Fibroblast of skin of left quadriceps (primary cell): ENCODE measurements at places on chromosomes 7 and 10.

GRCh38 chr10:101375076-101375475 lies 21.1 kb downstream of the BTRC start:
- DNase-seq = no peak

DNA sequence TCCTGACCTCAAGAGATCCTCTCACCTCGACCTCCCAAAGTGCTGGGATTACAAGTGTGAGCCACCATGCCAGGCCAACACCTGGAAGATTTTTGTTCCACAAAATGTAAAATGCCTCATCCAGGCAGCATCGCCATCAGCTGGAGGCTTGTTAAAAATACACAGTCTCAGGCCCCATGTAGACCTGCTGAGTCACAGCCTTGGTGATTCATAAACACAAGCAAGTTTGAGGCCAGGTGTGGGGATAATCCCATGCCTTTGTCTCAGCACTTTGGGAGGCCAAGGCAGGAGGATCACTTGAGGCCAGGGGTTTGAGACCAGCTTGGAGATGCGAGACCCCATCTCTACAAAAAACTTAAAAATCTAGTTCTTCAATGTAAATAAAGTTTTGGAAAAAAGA lies 49.1 kb upstream of the FOXK1 start:
- no peak for DNase-seq

- no peak for DNase-seq
Observed at GRCh38 chr7:112765105-112765504, 25.1 kb downstream of the TMEM168 start.

- DNase-seq = no peak
Observed at GRCh38 chr10:59971915-59972314, 65.6 kb upstream of the CCDC6 start.

DNA sequence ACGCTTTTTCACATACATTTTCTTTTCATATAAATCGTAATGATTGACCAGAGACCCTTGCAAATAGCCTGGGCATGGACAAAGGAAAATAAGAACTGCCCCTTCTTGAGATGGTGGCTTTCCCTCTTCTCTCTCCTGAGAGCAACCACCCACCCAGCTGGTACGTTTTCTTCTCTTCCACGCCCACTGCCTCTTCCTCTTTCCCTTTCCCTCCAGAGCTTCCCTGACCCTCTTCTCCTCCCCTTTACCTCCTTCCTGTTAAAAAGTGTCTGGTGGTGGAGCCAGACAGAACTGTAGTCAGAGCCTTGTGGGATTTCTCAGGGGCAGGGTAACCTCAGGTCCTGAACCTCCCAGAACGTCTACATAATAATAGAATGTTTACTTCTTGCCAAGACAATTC lies 23.2 kb downstream of the GPR141 start:
- no peak for DNase-seq

DNA sequence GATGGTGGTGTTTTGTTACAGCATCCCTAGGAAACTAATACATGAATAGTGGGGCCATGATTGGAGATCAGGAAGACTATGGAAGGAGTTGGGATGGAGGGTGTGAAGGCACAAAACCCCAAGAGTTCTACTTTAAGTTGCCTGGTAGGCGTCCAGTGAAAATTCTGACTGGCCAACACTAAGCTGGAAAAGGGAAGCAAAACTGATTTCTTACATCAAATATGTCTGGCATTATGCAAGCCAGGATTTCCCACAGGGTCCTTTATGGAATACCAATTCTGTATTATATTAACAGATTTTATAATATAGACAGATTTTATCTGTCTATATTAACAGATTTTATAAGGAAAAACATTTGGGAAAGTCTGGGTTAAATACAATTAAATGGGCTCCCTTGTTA lies 16.2 kb downstream of the CPVL start:
- no peak for DNase-seq

DNA sequence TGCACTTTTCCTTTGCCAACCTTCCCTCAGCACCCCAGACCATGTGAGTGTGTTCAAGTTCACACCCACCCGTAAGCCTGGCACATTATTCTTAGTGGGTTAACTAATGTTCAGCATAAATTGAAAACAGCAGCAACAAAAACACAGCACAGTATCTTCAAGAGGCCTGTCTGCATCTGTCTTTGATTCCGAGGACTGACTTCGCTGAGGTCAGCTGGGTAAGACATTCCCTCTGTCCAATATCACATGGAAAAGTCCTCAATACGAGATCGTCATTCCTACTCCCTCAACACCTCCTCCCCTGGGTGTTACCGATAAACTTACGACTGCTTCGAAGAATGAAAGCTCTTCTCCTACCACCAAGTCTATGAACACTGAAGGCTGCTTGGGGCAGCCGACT lies 218.8 kb downstream of the SFMBT2 start:
- DNase-seq = no peak

DNA sequence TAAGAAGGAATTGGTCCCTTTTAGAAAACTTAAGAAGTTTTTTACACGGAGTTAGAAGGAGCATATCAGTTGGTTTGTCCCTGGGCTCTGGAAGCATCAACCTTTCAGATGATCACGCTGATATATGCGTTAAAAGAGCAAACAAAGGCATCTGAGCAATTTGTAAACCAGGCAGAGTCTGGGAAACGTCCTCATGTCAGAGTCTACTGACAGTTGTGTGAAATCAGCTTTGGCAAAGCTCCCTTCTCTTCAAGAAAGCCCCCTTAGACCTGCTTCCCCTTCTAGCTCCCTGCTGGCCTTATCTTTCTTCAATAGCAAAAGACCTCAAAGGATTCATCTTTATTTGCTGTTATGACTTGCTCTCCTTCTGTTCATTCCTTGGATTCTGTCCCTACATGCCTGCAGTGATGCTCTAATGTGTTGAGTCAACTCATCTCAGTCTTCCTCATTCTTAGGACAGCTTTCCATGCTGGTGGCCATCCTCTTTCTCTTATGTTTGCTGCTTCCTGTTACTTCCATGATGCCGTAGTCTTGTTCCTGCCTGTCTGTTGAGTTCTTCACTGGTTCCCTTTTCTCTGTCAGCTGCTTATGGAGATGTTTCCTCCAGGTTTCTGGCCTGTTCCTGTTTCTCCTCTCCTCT lies 106.5 kb upstream of the BMPER start:
- DNase-seq = no peak

DNA sequence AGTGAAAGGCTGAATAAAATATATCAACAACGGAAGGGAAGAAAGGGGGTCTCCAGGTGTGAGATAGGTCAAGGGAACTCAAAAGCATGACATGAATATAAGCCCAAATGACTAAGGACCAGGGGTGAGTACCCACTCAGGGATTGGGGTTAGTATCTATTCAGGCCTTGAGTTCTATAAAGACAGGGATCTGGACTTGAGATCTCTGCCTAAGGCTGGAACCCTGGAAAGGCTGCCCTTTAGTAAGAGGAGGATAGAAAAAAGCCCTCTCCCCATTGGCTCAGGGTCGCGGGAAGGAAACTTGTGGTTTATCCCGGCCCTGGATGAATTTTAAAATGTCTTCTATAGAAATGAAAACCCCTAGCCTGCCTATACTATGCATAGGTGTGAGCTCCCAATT lies 2.4 kb upstream of the ITPRIP start:
- DNase-seq = no peak

DNA sequence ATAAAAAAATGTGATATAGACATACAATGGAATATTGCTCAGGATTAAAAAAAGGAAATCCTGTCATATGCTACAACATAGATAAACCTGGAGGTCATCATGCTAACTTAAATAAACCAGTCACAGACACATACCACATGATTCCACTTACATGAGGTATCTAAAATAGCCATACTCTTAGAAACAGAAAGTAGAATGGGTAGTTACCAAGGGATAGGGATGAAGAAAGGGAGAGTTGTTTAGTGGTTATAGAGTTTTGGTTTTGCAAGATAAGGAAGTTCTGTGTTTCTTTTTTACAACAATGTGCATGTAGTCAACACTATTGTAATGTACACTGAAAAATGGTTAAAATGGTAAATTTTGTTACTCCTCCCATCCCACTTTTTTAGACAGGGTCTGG lies 30.5 kb downstream of the BICC1 start:
- no peak for DNase-seq

GRCh38 chr7:38746438-38746837 lies 115.3 kb upstream of the AMPH start:
- no peak for DNase-seq

GRCh38 chr7:69892790-69893189 lies 294.5 kb downstream of the AUTS2 start:
- no peak for DNase-seq

GRCh38 chr7:26499315-26499897 lies 207.7 kb downstream of the SNX10 start:
- DNase-seq = no peak

DNA sequence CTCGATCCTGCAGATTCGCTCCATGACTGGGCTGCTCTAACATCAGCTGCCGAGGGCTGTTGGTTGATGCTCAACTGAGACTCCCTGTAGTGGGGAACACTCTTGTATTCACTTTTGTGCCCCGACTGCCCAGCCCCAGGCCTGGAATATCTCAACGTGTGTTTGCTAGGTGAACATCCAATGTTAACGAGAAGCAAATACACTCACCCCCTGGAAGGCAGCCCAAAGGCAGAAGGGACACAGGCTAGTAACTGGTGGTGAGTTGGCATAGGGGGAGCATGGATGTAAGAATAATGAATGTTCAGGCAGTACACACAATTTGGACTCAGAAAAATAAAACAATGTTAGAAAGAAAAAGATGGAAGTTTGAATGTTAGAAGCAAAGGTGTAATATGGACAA lies 24.0 kb upstream of the RBM33 start:
- no peak for DNase-seq

DNA sequence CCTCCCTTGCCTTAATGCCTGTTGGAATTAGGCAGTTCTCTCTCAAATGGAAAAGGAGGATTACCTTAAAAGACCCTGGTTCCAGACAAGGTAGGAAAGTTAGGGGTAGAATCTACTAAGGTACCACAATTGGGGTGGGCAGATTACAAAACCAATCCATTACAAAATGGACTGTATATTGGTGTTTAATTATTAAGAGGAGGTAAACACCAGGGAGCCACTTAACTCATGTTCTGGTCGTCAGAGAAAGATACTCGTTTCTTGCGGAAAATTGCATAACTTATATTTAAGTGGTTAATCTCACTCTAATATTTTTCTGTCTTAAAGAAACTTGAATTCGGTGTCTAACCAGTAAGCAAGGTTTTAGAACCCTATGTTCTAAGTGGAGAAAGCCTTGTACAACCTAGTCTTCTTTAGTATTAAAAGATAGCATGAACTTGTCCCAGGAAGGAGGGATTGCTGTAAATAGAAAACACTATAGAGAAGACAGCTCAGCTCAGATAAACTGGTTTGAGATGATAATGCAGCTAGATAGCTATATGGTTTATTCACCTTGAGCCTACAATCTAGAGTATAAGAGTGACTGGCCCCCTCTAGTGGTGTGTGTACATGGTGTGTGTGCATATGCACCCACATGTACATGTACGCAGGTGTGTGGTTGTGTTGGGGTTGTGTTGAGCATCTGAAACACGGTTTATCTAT lies 58.0 kb upstream of the STRIP2 start:
- DNase-seq = no peak

- no peak for DNase-seq
Observed at GRCh38 chr7:56081626-56082340, 11.0 kb downstream of the PHKG1 start.

DNA sequence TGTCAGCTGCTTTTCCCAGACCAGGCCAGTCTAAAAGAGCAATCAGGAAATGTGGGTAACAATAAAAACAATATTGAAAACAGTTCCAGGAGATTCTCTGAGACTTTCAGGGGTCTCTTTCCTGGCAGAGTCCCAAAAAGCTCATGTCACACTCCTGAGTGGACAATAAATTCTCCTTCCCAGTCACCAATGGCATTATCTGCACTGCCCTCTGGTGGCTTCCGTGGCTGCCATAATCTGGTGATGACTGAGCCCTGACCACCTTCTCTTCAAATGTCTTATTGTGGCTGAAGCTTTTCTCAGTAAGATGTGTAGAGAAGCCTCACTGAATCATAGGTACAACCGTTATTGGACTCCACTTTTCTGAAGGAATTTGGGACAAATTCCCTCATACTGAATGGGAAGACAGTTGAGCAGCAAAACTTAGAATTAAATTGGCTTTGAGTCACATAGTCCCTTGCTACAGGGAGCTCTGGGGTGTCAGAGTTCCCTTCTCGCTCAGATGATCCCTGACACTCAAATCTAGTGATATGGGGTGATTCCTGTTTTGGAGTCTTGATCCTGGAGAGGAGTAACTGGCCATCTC lies 24.4 kb upstream of the ASAH2 start:
- no peak for DNase-seq

- DNase-seq = no peak
Observed at GRCh38 chr10:91702620-91703019, 69.7 kb upstream of the PPP1R3C start.

DNA sequence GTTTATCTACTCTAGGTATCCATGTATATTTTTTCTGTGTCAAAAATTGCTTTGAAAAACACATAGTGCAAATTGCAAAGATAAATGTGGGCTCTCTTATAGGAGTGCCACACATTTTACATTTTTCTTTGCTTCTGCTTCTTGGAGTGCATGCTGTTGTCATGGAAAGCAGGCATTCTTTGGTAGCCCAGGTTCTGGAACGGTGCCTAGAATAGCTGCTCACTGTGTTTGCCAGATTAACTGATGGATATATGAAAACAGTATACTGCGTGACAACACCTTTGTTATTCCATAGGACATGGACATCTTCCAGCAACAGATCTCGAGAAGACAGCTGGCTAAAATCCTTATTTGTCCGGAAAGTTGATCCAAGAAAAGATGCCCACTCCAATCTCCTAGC lies 13.4 kb downstream of the NIPSNAP2 start:
- DNase-seq = peak; percentile 74

DNA sequence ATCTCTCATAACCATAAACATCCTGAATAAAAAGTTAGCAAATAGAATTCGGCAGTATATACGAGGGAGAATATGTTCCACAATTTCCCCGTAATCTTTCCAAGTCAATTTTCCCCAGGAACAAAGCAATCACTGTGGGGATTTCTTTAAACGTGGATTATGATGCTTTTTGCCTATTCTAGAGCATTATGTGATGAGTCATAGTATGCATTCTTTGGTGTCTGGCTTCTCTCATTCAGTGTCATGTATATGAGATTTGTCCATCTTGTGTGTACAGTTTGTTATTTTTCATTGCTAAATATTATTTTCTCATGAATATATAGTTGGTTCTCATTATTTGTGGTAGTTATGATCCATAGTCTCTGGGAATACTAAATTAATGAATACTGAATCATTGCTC lies 9.9 kb upstream of the OR9A4 start:
- DNase-seq = no peak

DNA sequence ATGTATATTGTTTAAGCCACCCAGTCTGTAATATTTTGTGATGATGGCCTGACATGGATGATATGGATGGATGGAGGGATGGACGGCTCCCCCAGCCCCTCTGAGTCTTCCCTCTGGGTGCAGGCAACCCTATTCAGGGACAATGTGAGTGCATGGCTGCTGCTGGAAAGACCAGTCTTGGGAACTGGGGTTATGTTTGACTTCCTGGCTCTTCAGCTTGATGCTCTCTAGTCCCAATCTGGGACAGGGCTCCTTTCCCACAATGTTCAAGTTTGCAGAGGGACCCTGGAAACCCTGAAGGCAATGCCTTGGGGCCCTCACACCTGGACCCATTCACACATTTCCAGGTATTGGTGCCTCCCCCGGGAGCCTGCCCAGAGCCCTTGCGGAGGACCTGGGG lies 52.3 kb upstream of the RET start:
- no peak for DNase-seq

- DNase-seq = no peak
Observed at GRCh38 chr10:121154310-121154709, 303.1 kb downstream of the WDR11 start.
